NCI-H2081 treated with DMSO at 0.1 percent for 48 hours (cell line): ENCODE measurements at places on chromosomes 1 and 21.

DNA sequence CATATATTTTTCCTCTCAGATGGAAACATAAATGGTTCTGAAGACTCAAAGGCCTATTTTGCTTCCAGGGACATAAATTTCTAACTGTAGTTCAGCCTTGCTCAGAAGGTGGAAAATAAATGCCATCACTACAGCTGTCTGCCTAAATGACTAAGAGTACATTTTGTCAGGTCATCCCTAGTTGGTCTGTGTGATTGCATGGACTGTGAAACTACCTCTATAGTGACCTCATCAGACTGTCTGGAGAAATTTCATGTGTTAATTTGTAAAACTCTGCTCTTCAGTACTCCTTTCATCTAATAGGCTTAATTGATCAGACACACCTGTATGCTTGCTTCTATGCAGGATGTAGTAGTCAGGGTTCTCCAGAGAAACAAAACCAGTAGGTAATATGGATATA is 886.9 kb downstream of the AMY1C start:
- no peak for DNase-seq

GRCh38 chr1:2778220-2778592 is 23.3 kb downstream of the TTC34 start:
- no peak for DNase-seq

DNA sequence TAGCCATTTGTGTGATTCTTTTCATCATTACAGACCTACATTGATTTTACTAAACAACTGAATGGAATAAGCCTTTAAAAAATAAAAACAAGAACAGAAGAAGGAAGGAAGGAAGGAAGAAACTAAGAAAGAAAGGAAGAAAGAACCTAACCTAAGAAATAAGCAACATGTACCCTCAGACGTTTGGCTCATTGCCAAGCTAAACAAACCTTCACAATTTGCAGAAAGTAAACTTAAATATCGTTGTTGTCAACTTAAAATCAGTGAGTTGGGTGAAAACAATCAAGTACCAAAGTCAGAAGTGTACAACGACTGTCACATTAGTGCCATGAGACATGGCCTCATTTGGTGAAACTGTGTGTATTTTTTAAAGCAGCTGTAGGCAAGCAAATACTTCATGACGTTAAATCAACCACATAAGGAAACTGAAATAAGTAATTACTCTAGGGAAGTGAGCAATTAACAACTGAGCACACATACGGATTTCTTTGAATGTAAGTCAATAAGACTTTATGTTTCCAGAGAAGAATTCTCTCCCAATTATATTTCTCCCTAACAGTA is 313.1 kb upstream of the TMPRSS15 start:
- DNase-seq = no peak

DNA sequence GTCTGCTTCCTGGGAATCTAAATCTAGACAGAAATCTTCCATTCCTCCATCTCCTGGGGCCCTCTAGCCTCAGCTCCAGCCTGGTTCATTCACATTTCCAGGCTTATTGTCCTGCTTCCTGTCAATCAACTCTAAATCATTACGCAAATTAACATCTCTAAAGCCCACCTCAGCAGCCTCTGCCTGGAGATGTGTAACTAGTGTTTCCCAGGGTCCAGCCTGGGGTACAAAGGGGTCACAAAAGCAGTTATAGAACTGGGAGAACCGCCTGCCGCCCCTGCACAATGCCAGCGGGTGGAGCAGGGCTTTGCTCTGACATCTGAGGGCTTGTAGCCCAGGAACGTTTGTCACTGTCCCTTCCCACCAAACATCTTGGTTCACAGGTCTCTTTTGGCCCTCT is 373.5 kb downstream of the RRAGC start:
- DNase-seq = no peak

DNA sequence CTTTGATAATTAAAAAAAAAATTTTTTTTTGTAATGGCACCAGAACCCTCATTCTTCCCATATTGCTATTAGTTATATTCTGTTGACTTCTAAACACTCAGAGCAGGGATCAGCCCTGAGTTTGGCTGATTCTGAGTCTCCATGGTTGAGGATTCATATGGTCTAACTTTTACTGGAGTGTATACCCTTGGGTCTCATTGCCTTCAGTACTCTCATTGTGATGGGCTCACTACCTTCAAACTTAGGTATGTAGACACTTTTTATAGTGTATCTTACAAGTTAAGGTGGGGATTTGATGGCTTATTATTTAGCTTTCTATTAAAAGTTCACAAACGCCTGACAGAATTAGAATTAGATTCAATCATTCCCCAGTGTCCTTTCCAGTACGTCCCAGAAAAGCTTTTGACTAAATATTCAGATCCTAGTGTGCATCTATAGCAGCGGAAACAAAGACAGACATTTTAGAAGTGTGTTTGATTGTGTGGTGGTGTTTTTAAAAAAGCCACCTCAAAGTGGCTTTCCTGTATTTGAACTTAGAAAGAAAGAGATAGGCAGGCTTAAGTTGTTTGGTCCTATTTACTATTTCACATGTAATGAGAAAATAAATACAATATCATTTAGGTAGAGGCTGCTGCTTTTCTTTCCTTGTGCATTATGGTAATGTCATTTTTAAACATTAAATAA is 1.4 kb downstream of the MACF1 start:
- no peak for DNase-seq

DNA sequence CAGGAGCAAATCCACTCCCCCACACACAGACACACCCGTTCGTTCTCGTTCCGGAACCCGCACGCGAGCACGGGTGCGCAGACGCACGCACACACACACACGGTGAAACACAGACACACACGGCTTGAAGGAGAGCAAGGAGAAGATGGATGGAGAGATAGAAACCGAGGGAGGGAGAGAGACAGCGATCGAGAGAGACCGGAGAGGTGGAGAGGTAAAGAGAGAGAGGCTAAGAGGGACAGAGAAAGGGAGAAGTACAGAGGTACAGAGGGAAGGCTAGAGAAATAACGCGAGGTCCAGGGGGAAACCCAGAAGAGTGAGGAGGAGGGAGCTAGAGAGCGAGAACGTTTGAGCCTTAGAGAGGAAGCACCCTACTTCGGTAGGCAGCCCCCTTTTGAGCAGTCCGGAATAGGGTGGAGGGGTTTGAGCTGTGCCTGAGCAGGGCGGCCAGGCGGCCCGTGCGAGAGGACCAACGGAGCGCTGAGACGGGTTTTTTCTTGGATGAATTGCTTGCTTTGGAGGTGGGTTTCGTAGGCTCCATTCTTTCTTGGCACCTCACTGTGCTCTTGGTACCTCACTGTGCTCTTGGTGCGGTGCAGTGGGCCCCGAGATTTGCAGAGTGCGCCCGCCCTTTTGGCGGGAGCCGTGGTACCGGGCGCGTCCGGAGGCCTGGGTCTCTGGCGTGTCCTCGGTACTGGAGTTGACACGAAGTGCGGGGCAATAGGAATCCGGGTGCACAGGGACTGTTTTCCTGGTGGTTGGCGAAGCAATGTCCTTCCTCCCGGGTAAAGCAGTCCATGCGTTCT is 88.4 kb upstream of the RHOU start:
- no peak for DNase-seq

DNA sequence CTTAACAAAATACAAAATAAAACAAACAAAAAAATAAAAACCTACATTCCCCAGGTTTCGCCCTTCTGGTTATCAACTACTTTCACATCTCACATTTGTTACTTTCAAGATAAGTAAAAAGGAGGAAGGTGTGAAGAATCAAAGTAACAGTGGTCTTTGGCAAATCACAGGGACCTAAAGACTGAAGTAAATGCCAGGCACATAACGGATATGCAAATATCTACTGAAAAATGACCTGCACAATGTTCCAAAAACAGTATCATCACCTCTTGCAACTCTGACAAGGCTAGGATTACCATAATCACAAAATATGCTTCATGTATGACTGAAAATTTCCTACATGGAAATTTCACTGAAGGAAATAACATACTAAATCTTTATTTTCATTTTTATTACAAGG is 29.3 kb downstream of the COP1 start:
- DNase-seq = no peak

DNA sequence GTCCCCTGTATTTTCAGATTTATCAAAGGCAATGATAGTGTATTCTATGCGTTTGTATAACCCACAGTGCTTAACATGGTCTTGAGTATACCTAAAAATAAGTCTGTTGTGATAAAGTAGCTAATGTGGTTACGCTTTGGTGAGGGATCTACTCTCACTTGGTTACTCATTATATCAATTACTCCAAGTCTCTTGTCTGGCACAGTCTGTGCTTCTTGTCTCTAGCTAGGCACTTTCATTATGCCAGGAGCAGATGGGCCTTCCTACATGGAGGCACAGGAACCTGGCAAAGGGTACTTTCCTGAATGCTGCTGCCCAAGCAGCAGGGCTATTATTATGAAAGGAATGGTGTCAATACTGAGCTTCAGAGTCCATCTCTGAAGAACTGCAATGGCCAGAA is 4.2 kb upstream of the PTPN22 start:
- DNase-seq = no peak
